NCI-H1417 (cell line): ENCODE measurements at places on chromosomes 1 and 21.
A peak's percentile ranks its signal among the peaks of the same experiment; 100 is the strongest.

GRCh38 chr1:49544615-49545014, 479.1 kb downstream of the AGBL4 start:
- DNase-seq, result no peak

GRCh38 chr1:30900931-30901560, 7.5 kb downstream of the SDC3 start:
- DNase-seq, result no peak

GRCh38 chr1:75317976-75318375, 183.8 kb downstream of the LHX8 start:
- no peak for DNase-seq

GRCh38 chr1:11528611-11529261, 49.8 kb downstream of the DISP3 start:
- DNase-seq, result no peak

GRCh38 chr1:43147625-43148327, 24.3 kb downstream of the EBNA1BP2 start:
- peak; percentile 94 for DNase-seq

- DNase-seq, result peak; percentile 14
Measured at GRCh38 chr1:210232511-210233215, at the start of gene SERTAD4. SERTAD4 (plus strand) TSS chr1:210232796; CDS start chr1:210237961, 5,165 bp downstream.

DNA sequence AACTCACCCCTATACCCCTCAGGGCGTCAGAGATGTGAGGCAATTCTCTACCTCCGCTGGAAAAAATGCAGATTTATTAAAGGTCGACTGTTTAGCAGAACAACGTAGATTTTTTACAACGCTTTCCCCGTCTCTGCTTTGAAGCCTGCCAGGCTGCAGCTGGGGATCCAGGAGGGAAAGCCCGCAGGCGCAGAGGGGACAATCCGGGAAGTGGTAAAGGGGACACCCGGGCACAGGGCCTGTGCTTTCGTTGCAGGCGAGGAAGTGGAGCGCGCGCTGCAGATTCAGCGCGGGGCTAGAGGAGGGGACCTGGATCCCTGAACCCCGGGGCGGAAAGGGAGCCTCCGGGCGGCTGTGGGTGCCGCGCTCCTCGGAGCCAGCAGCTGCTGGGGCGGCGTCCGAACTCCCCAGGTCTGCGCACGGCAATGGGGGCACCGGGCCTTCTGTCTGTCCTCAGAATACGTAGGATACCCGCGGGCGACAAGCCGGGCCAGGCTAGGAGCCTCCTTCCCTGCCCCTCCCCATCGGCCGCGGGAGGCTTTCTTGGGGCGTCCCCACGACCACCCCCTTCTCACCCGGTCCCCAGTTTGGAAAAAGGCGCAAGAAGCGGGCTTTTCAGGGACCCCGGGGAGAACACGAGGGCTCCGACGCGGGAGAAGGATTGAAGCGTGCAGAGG, 5.5 kb downstream of the SIM2 start:
- no peak for DNase-seq

DNA sequence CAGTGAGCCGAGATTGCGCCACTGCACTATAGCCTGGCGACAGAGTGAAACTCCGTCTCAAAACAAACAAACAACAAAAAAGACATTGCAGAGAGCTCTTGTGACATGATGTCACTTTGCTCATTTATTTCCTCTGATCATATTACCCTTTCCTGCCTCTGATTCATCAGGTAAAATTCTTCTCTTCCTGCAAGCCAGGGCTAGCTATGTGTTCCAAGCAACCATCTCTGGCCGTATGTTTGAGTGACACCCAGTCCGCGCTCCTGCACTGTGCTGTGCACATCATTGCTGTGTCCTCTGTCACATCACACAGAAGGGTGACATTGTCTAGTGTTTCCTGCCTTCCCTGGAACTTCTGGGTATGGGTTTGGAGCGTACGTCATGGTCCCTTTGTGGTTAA, 251.3 kb downstream of the PCP4 start:
- no peak for DNase-seq

DNA sequence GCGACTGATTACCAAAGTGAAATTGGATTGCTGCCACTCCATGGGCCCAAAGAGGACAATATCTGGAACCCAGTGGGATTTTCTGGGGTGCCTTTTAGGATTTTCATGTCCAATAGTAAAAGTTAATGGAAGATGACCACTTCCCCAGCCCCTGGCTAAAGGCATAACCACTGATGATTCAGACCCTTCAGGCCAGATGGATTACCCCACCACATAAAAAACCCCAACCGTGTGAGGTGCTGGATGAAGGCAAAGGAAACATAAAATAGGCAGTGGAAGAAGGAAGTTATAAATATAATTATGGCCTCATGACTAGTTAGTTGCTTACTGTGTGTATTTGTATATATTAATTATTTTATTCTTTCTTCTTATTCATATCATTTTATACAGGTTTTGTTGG, 40.2 kb upstream of the IL10 start:
- DNase-seq, result no peak

- peak; percentile 69 for DNase-seq
Measured at GRCh38 chr21:36156815-36157670, at the start of gene DOP1B. DOP1B (plus strand) TSS chr21:36156824; CDS start chr21:36164734, 7,910 bp downstream.

- DNase-seq, result no peak
Measured at GRCh38 chr1:176119549-176119948, 87.5 kb downstream of the COP1 start.

DNA sequence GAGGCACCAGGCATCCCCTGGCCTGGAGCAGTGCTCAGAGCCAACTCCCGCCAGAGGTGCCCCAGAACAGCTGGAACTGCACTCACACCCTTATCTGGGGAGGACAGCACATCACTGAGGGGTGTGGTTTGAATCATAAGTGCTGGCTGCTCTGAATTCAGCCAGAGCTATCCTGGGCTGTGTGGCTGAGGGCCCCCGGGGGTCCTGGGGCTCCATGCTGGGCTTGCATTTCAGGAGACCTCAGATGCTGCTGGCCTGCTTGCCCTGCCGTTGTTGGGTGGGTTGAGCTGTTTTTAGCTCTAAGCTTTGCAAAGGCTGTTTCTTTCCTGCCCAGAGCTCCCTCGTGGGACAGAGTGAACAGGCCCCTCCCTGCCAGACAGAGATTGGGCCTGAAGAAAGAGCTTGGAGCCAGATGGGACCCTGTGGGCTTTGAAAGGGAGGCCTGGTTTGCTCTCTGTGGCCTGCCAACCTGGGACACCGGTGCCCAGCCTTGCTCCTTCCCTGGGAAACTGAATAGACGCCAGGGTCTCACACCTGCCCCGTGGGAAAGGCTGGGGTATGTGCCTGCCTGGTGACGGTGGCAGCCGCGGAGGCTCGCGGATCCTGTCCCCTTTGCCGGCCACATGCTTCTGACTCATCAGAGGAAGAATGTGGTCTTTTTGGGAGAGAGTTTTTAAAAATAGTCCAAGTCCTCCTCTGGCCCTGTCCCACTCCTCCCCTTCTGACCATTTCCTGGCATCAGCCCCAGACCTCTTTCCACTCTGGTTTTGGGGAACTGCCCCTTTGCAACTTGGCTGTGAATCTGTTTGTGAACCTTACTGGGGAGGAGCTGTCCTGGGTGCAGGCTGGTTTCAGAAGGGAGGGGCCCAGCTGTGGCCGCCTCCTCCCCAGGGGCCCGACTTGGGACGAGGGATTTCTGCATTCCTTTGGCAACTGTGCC, 30.0 kb downstream of the ARHGEF10L start:
- DNase-seq, result no peak

DNA sequence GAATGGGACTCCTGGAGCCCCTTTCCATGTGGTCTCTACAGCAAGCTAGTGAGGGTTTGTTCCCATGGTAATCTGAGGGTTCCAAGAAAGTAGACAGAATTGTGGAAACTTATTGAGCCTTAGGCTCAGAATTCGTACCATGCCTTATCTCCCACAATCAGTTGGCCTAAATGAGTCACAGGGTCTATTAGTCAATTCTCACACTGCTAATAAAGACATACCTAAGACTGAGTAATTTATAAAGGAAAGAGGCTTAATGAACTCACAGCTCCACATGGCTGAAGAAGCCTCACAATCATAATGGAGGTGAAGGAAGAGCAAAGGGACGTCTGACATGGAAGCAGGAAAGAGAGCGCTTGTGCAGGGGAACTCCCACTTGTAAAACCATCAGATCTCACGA, 106.6 kb upstream of the CXADR start:
- no peak for DNase-seq

DNA sequence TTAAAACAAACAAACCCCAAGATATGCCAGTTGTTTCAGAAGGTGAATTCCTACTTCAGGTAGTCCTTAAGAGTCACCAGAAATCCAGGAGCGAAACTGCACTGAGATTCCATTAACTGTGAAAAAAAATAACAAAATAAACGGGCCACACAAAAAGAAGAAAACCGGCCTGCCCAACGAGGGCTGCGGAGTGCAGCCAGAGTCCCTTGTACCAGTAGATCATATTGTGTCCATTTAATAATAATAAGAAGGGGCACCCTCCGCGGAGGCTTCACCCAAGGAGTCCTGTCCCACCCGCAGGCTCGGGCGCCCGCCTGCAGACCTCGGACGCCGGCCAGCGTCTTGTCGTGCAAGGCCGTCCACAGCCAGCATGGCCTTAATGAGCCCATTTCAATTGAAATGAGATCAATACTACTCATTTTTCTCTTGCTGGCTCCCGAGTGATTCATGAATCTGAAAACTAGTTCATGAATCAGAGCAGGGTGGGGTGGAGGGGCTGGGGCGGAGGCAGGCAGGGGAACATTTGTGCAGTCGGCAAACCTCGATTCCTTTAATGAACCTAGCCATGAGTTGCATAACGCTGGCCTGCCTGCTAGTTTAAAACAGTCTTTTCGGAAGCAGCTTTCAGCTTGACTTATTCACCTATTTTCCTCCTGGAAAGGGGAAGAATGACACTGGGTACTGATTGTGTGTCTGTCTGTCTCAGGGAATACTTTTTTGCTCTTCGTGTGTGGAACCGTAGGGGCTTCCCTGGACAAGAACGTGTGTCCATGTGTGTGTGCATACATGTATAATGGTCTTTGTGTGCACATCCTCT, 113.1 kb upstream of the IRF2BP2 start:
- DNase-seq, result no peak

- DNase-seq, result no peak
Measured at GRCh38 chr21:40647706-40648105, 199.3 kb downstream of the DSCAM start.

DNA sequence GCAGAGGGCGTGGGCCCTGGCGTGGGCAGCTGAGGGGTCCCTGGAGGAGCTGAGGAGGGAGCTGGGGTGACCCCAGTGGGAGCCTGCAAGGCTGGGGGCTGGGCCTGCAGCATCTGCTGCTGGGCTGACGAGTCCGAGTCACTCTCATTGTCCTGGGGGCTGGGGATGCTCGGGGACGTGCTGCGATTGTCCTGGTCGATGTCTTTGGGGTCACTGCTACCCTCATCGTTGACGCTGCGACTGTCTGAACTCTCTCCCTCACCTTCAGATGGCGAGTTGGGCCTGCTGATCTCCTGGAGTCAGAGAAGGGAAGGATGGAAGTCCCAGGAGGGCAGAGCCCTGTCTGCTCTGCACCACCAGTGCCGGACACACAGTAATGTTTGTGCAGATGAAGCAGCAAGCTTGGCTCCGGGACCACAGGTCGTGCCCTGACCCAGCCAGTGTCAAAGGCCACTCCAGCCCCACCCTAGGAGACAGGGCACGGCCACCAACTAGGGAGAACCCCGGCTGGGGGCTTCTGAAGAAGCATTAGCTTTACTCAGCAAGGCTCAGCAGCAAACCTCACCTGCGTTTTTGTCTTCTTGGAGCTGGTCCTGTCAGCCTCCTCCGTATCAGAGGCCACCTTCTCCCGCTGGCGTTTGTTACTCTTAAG, 43.4 kb downstream of the SLC45A1 start:
- DNase-seq, result no peak

DNA sequence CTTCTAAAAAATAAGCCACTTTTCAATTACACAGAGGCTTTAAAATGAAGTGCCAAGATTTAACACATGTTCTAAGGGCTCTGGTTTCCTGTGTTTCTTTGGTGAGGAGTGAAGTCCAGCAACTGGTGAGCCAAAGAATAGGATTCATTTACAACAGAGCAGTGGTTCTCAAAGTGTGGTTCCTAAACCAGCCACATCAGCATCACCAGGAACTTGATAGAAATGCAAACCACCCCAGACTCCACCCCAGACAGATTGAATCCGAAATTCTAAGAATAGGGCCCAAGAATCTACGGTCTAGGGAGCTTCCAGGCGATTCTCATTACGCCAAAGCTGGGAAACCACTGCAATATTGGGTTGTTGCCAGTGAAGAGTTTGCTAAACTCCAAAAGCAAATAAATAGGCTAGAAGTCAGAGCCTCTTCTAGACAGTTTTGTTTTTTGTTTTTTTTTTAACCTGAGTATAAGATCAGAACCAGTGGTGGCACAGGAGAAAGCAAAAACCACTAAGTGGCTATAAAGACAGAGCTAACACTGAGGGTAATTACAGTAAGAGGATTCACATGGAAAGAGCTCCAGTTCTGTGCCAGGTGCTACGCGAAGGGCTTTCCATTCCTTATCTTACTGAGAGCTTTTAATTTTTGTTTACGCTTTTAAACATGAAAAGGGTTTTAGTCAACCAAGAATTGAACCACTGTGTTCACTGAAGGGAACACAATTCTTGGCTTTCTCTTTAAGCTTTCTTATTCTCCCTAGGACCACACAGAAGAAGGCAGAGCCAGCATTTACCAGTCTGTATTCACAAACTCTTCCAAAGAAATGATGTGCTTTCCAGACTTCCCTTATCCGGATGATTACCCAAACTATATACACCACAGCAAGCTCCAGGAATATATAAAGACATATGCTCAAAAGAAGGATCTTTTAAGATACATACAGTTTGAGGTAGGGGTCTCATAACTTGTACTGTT, 42.4 kb upstream of the FMO2 start:
- peak; percentile 99 for DNase-seq

DNA sequence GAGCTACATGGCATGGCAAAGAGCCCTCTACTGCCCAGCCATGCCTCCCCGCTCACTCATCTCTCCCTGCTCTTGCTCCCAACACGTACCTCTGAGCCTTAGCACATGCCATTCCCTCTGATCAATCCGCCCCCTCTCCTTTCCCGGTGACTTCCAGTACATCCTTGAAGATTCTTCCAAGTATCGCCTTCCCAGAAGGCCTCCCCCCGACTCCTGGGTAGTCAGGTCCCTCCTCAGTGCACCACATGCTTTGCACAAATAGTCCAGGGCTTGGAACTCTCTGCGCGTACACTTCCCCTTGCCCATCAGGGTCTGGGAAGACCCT, 77.0 kb upstream of the IFFO2 start:
- DNase-seq, result no peak

GRCh38 chr1:117577191-117577885, 28.5 kb upstream of the TENT5C start:
- no peak for DNase-seq

GRCh38 chr1:6246497-6247467, 2.8 kb downstream of the HES3 start:
- DNase-seq, result peak; percentile 85

DNA sequence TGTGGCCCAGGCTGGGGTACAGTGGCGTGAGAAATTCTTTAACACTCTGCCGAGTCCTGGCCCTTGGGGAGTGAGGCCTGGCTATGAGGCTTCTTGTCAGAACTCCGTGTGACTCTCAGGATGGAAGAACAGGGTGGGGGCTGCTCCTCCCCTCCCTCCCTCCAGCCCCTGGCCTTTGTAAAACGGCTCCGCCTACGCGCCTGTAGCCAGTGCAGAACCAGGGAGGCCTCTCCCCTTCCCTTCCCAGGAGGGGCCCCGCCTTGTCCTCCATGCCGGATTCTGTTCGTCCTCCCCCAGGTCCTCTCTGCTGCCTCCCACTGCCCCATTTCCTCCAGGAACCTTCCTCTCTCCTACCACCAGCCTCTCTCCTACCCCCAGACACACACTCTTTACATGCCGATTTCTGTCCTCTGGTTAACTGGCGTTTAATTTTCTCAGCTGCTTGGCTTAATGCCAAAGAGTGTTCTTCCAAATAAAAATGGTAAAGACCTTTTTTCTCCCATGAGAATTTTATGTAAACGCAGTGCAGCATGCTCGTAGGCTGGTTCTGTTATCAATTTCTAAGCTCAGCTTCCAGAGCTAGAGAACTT, 21.0 kb downstream of the PDE9A start:
- DNase-seq, result peak; percentile 95

- no peak for DNase-seq
Measured at GRCh38 chr1:31640964-31641363, 3.7 kb downstream of the PEF1 start.
